Activated T-cell treated with anti-CD3 and anti-CD28 coated beads, Interleukin-2, amount 50 U/mL, for 24 hours (primary cell): ENCODE measurements at places on chromosomes 12 and 14.

DNA sequence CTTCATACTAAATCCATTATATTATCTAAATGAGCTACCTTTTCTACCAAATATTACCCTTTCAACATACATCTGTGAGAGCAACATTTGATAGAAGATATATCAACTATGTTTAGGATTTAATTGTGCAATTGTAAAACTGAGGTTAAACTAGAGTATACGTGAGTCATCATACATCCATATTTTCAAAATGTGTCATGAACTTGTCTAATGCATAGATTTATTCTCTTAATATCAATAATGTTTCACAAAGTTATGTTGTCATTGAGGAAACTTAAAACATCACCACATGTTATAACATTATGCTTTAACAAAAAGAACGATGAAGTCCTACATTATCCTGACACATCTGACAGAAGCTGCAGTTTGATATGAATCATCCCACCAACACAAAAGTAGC is 645.5 kb upstream of the NOVA1 start:
- no peaks in the 10 kb centered on the region for H3K36me3 ChIP-seq
- H3K4me3 ChIP-seq, result no peak overlapping the region
- H3K4me1 ChIP-seq, result no peaks in the 10 kb centered on the region
- H3K27me3 ChIP-seq, result no peaks in the 10 kb centered on the region
- no peak overlapping the region for H3K27ac ChIP-seq

DNA sequence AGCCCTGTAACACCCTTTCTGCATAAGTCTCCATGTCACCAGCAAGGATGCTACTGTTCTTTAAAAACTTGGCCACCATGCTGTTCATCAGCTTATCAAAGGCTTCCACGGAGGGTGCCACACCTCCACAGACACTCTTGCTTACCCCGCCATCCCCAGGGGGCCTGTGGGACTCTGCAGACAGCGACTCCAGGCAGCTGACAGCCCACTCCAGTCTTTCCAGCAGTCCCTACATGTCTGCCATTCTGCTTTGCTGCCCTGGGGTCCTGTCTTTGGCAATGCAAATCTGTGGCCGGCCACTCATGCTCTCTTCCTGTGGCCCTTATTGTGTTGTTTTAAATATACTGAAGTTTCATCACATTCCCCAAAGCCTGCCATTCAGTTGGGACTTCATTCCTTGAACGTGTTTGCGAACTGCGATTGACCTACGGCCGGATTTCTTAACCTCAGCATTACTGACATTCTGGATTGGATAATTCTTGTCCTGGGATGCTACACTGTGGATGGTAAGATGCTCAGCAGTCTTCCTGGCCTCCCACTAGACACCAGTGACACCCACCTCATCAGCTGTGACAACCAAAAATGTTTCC is 125.6 kb downstream of the FOXN3 start:
- no peaks in the 10 kb centered on the region for H3K27me3 ChIP-seq
- H3K36me3 ChIP-seq, result peaks cover 43% of the 10 kb centered on the region
- DNase-seq, result no peak
- H3K4me1 ChIP-seq, result peaks cover 59% of the 10 kb centered on the region
- H3K4me3 ChIP-seq, result no peak overlapping the region

DNA sequence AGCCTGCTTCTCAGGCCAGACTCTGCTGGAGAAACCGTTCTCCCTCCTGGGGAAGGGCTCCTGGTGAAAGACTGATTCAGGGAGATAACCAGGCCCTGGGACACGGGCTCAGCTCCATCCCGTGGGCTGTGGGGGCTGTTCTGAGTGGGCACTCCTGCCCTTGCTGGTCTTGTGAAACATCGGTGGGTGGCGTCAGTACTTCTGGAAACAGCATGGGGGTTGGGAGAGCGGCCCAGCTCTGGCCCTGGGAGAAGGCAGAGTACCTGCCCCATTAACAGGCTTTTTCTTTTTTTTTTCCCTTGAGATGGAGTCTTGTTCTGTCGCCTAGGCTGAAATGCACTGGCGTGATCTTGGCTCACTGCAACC is 786 bp downstream of the SLC25A47 start:
- H3K27me3 ChIP-seq, result no peaks in the 10 kb centered on the region
- H3K27ac ChIP-seq, result no peak overlapping the region
- DNase-seq, result no peak
- no peaks in the 10 kb centered on the region for H3K4me1 ChIP-seq
- no peak overlapping the region for H3K4me3 ChIP-seq

DNA sequence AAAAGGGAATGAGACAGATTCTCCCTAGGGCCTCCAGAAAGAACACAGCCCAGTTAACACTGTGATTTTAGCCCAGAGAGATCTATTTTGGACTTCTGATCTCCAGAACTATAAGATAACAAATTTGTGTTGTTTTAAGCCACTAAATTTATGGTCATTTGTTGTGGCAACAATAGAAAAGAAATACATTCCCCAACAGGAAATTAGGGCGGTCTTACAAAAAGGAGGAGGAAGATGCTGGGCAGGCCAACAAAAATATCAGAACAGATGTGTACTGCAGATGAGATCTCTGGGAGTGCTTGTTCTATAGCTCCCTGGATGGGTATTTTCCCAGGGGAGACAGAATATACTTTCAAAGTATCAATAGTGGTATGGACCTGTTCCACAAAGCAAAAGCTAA is 32.0 kb upstream of the SOCS2 start:
- H3K4me3 ChIP-seq, result no peak overlapping the region
- peaks cover 8% of the 10 kb centered on the region for H3K4me1 ChIP-seq
- peaks cover 3% of the 10 kb centered on the region for H3K36me3 ChIP-seq
- no peaks in the 10 kb centered on the region for H3K27me3 ChIP-seq

DNA sequence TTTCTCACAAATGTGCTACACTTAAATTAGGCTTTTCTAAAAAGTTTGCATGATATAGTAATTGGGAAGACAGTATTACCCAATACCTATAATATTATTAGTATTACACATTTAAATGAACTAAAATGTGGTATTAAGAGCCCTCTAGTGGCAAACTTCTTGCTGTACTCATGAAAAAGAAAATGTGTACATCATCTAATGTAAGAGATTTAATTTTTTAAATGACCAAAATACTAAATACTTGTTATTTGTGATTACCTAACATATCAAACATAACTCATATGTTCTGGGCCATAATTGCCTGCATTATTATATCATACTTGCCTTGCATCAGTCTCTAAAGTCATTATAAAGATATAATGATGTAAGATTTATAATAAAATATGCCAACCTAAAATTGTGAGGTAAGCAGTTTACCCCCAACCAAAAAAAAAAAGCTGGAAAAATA is 64.2 kb downstream of the DNAI7 start:
- no peak overlapping the region for H3K4me3 ChIP-seq
- no peaks in the 10 kb centered on the region for H3K4me1 ChIP-seq
- H3K27ac ChIP-seq, result no peak overlapping the region
- DNase-seq, result no peak
- no peaks in the 10 kb centered on the region for H3K36me3 ChIP-seq
- no peaks in the 10 kb centered on the region for H3K27me3 ChIP-seq

GRCh38 chr12:72610342-72610741 is 338.2 kb downstream of the TRHDE start:
- no peaks in the 10 kb centered on the region for H3K4me1 ChIP-seq
- no peak overlapping the region for H3K27ac ChIP-seq
- H3K36me3 ChIP-seq, result no peaks in the 10 kb centered on the region
- DNase-seq, result no peak
- no peak overlapping the region for H3K4me3 ChIP-seq
- H3K27me3 ChIP-seq, result no peaks in the 10 kb centered on the region

DNA sequence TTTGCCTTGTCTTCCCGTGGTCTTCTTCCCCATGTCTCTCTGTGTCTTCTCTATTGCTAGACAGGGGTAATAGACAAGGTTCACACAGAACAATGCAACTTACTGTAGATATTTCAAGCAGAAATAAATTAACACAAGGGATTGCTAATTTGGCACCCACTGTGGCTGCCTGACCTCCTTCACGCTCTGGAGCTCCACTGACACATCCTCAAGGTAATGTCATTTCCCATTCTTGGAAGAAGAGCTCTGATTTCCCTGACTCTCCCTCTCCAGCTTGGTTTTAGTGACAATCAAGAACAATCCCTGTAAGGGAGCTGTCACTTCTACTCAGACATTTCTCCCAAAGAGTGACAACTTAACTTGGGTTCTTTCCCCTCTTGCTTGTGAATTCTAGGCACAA is 105.4 kb upstream of the NAP1L1 start:
- no peak overlapping the region for H3K27ac ChIP-seq
- H3K27me3 ChIP-seq, result peaks cover 58% of the 10 kb centered on the region
- no peak overlapping the region for H3K4me3 ChIP-seq
- peaks cover under 1% of the 10 kb centered on the region for H3K4me1 ChIP-seq
- no peak for DNase-seq
- H3K36me3 ChIP-seq, result no peaks in the 10 kb centered on the region

GRCh38 chr12:52191841-52192791 is at the start of gene KRT80:
Gene KRT80 (minus strand): TSS chr12:52192014. CDS start chr12:52191902, 112 bp downstream.
- H3K36me3 ChIP-seq, result no peaks in the 10 kb centered on the region
- H3K4me3 ChIP-seq, result no peak within 1 kb of the TSS
- H3K4me1 ChIP-seq, result no peaks in the 10 kb centered on the region
- no peak within 1 kb of the TSS for H3K27ac ChIP-seq
